ENCODE measurements at places on chromosomes 6 and 20.
A peak's percentile ranks its signal among the peaks of the same experiment; 100 is the strongest.

- DNase-seq: no peak
Observed at GRCh38 chr20:18639501-18639979, 51.7 kb downstream of the DTD1 start.

DNA sequence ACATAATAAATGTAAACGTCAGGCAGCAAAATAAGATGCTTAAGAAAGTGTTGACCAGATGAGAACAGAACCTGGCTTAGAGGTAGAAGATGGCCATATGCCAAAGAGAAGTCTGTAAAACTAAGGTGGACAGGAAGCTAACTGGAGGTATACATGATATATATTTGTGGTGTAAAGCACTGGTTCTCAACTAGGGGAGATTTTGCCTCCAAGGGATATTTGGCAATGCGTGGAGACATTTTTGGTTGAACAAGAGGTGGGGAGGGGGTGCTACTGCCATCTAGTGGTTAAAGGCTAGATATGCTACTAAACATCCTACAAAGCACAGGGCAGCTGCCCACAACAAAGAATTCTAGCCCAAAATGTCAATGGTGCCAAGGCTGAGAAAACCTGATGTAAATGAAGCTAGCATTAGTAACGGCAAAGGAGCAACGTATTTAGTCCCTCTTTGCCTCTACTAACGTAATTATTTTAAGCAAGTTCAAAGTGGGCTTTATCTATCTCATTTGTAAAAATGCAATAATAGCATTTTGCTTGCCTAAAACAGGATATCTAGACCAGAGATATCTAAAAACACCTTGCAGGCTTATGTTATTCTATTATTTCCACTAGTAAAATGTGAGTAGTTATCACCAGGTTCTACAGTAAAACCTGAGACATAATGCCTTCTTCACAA, 182.6 kb downstream of the RNGTT start:
- peak; percentile 54 for DNase-seq

GRCh38 chr20:46142124-46142523, 24.0 kb downstream of the CD40 start:
- no peak for DNase-seq

DNA sequence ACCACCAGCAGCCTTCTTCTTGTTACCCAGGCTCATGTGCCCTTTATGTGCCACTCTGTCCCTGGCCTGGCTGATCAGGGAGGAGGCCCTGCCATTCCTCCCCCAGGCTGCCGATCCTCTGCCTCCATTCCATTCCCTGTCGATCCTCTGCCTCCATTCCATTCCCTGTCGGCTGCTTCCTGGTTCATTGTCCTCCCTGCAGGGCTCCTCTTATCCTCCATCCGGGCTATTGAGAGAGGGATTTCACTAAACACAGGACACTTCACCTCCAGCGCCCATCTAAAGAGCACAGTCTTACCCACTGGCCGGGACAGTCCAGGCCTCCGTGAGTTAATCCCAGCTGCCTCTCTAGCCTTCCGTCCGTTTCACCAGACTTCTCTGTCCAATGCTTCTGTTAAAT, 7.7 kb upstream of the TTLL2 start:
- no peak for DNase-seq

DNA sequence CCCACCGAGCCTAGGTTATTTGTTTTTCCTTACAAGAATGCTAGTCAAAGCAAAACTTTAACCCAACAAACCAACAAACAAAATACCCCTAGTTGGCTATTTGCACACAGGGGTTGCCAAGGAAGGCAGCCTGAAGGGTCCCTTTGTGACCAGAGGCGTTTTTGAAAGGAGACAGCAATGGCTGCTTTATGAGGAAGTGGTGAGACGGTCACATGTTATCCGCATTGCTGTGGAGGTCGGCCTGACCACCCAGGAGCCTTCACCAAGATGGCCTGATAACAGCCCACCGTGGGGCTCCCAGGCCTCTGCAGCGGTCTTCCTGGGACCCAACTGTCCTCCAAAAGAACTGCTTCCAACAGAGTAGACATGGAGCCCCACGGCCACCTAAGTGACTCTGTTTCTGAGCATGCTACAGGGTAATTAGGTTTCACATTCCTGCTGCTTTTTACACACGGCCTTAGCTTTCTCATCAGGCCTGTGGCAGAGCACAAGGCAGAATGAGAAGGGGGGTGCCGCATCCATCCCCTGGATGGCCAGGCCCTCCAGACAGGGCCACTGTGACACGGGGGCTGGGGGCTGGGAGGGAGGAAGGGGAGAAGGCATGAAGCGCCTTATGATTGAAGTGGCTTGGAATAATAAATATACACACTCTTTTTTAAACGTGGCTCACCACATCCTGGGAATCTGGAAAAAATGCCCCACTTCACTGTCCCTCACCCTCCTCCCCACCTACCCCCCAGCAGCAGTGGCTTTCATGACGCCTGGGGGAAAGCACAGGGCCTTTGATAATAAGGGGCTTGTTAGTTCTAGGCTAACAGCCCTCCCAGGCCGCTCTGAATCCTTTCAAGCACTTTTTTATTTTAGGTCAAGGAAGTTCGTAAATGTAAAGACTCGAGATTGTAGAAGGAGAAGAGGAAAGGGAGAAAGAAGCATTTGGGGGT, 86.0 kb downstream of the CLIC5 start:
- DNase-seq: no peak

DNA sequence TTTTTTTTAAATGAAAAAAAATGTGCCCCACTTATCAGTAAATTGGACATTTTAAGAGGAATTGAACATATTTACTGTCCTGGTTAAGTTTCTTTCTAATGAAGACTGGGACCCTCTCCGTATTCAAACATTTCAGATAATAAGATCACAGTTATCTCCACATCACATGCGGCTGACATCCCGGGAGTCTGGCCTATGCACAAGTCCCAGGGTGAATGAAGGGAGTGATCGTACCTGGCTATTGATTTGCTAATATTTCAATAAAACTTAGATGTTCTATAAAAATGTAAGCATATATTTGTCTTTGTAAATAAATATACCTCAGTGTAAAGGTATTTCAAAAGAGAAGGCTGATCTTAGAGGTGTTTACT, 58.1 kb downstream of the FOXC1 start:
- DNase-seq: no peak

- peak; percentile 34 for DNase-seq
Observed at GRCh38 chr6:149317644-149318571, at the start of gene TAB2. TAB2 (plus strand) TSS chr6:149317712; CDS start chr6:149369998, 52,286 bp downstream.

GRCh38 chr6:125853168-125853567, 62.4 kb downstream of the NCOA7 start:
- no peak for DNase-seq

DNA sequence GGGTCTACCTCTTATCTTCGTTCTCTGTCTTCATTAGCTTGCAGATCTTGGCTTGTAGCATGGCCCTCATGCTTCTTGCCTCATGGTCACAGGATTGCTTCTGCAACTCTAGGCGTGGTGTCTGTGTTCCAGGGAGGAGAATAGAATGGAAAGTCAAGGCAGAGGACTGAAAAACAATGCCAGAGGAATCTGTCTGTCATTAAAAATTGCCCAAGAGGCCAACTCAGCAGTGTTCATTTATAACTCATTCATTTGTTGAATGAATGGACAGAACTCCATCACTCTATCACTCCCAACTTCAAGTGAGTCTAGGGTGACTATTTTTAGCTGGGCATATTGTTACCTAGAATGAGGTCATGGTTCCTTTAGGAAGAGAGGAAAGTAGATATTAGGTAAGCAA, 179.6 kb downstream of the UST start:
- DNase-seq: no peak

DNA sequence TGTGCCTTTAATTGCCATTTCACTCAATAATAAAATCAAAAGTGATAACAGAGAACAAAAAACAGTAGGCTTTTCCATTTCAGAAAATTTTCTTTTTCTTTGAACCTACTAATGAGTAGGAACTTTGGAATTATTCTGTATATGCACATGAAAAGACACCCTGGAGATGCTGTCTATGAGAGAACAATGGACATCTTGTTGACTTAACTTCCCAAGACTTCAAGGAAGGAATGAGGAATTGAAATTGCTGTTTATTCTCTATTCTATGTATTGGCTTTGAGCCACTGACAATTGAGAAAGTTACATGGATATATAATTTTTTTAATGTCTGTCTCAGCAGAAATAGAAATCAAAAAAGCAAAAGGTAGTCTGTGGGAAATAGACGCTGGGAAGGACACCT, 98.6 kb upstream of the PCSK2 start:
- DNase-seq: no peak

DNA sequence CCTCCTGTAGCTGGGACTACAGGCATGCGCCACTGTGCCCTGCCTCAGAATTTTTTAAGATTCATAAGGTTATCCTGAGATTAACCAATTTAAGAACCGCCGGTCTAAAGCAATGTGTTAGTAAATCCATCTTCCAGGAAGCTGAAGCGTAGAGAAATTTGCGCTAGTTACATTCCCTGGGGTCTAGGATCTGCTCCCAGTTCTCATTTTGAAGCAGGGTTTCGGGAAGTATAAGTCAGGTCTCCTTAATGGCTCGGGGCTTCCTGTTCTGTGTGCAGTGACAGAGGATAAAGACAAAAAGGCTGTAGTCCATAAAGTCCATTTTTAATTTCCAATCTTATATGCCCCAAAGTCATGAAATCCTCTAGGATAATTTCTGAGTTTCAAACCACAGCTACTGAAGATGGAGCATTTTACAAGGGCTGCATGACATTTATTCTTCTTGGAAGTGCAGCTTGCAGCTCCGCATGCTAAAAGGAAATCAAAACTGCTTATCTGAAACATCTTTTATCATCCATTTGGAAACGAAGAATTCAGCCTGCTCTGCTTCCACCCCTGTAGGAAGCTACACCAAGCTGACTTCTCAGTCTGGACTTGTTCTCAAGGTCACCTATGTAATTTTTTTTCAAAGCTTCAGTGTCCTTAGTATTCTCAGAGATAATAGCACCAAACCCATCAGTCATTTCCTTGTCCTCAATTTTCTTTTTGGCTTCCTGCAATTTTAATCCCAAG, 326.1 kb downstream of the PRL start:
- no peak for DNase-seq

- no peak for DNase-seq
Observed at GRCh38 chr6:18186540-18187250, 31.5 kb downstream of the KDM1B start.

- DNase-seq: no peak
Observed at GRCh38 chr6:108170332-108171290, 4.8 kb downstream of the NR2E1 start.

- no peak for DNase-seq
Observed at GRCh38 chr6:15905488-15906419, 223.1 kb upstream of the MYLIP start.

DNA sequence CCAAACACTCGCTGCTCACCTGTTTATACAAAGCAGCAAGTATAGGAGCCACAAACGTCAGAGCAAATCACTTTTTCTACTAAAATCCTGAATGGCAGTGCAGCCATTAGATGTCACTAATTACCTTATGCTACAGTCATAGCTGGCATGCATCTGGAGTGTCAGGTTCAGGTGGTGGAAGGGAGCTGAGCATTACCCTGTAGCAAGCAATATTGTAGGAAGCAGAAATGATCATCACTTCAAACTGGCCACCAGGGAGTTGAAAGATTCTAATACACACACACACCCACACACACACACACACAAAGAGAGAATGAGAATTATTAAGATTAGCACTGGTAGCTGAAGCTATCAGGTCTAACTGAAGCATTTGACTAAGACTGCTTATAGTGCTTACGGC, 75.8 kb downstream of the EFHC1 start:
- DNase-seq: peak; percentile 0

DNA sequence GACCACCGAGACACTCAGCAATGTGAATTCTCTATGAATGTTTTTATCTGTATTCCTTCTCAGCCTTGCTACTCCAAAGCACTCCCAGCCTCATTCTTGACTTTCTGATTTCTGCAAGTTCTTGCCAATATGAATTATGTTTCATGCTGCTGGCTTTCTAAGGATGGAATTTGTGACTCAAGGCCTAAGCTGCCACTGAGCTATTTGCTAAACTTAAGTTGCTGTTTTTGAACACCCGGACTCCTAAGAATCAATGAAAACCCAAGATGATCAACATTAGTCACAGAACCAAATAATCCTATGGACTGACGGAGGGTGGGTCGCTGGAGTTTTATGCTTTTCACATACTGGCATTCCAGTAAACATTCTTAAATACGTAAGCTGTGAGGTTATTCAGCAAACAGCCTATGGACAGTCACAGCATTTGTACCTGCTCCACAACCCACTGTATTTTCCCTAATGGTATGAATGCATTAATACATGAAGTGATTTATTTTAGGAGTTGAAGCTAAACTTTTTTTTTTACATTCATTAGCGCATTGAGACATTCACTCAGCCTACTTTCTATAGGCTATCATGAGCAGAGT, 8.2 kb upstream of the PXDC1 start:
- no peak for DNase-seq

DNA sequence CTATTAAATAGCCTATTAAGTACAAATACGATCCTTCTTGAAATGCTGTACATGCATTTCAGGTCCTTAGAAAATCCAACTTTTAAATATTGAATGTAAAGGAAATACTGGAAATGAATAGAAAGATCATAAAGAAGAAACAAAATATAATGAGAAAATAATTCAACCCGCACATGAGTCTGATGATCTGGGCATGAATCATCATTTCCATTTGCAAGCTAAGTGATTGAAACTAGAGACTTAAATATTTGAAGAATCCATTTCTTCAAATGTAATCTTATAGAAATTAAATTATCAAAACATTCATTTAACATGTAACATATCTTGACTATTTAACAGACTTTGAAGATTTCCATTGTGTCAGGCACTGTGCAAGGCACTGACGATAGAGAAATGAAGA, 977.0 kb downstream of the TFAP2A start:
- no peak for DNase-seq

- DNase-seq: no peak
Observed at GRCh38 chr6:69044534-69044933, 409.5 kb downstream of the ADGRB3 start.

DNA sequence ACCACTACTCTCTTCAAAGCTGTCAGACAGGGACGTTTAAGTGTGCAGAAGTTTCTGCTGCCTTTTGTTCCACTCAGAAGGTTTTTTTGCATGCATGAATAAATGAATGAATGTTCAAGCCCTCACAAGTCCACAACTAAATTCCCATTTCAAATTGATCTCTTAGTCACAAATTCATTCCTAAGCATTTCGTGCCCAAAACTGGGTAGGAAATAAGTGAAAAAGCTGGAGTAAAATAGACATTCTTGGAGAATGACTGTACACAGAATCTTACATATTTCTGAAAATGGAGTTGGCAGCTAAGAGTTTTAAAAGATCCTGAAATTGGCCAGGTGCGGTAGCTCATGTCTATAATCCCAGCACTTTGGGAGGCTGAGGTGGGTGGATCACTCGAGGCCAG, 117.6 kb downstream of the PERP start:
- no peak for DNase-seq

GRCh38 chr6:90008189-90008907, 114.1 kb downstream of the GJA10 start:
- DNase-seq: no peak
